ENCODE measurements at places on chromosomes 12 and 14.

GRCh38 chr12:3752096-3752709, 706 bp downstream of the CRACR2A start:
- DNase-seq: peak; percentile 88

GRCh38 chr14:76603713-76604112, 157.6 kb upstream of the VASH1 start:
- no peak for DNase-seq

DNA sequence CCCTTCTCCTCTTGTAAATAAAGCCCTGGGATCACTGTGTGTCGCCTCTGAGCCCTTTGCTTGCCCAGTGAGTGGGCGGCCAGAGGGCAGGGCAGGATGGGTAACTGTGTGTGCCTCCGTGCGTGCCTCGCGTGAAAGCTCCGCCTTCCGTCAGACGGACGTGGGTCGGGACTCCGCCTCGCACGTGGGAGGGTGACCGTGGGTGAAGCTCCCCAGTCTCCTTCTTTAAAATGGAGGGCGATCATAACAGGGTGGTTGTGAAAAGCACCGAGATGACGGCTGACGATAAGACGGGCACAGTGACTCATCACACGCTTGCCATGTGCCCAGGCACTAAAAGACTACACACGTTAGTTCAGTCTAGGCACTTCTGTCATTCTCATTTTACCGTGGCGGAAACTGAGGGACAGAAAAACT, 9.2 kb downstream of the PHB2 start:
- peak; percentile 92 for DNase-seq

- DNase-seq: peak; percentile 85
Observed at GRCh38 chr12:67647799-67648520, 585 bp upstream of the DYRK2 start.

- peak; percentile 54 for DNase-seq
Observed at GRCh38 chr14:64971943-64972791, at the start of gene RAB15. TSS of gene RAB15 (minus strand) at chr14:64972336. CDS start at chr14:64972076, 260 bp downstream.
